ENCODE measurements at places on chromosomes 3 and 15.

DNA sequence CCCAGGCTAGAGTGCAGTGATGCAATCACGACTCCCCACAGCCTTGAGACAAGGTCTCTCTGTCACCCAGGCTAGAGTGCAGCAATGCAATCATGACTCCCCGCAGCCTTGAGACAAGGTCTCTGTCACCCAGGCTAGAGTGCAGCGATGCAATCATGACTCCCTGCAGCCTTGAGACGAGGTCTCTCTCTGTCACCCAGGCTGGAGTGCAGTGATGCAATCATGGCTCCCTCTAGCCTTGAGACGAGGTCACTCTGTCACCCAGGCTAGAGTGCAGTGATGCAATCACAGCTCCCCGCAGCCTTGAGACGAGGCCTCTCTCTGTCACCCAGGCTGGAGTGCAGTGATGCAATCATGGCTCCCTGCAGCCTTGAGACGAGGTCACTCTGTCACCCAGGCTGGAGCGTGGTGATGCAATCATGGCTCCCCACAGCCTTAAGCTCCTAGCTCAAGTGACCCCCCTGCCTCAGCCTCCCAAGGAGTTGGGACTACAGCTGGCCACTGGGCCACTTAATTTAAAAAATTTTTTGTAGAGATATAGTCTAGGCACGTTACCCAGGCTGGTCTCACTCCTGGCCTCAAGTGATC, 26.1 kb downstream of the TFRC start:
- DNase-seq = peak; percentile 15

DNA sequence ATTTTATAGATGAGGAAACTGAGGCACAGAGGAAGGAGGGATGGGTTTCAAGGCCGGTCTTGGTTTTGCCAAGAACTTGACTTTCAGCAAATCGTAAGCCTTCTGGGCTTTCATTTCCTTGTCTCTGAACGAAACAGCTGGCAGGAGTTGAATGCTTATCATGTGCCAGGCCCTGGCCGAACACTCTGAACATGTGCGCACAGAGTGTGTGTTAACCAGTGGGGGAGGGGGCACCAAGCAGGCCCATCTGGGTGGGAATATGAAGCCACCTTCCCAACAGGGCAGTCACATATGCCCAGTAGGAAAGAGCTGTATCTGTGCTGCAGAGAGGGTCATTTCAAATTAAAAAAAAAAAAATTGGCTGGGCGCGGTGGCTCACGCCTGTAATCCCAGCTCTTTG, 29.3 kb downstream of the ZNF710 start:
- no peak for DNase-seq

DNA sequence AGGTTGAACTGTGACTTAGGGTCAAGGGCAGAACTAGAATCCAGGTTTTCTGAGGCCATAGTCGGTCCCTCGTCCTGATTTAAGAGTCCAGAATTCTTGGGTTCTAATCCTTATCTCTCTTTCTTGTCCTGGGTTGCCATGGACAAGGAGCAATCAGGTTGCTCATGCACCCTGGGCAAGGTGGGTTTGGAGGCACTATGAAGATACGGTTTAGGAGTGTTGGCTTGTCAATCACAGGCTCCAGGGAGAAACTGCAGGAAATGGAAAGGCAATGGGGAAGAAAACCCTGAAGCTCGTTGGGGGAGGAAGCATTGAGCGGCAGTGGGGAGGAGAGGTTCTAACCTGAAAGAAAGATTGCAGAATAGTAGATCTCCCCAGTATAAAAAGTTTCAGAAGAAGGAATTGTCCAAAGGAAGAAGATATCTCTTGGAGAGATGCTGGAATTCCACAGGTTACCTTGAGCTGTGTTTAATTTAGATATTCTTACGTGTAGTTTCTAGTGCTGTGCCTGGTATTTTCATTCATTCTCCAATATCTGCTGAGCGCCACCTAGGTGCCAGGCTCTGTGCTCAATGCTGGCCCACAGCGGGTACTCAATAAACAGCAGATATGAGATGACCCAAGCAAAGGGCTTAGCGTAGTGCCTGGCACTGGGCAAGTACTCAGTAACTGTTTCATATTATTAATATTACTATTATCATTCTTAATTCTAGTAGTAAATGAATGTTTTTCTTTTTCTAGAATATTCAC, 2.0 kb downstream of the ACAN start:
- no peak for DNase-seq

DNA sequence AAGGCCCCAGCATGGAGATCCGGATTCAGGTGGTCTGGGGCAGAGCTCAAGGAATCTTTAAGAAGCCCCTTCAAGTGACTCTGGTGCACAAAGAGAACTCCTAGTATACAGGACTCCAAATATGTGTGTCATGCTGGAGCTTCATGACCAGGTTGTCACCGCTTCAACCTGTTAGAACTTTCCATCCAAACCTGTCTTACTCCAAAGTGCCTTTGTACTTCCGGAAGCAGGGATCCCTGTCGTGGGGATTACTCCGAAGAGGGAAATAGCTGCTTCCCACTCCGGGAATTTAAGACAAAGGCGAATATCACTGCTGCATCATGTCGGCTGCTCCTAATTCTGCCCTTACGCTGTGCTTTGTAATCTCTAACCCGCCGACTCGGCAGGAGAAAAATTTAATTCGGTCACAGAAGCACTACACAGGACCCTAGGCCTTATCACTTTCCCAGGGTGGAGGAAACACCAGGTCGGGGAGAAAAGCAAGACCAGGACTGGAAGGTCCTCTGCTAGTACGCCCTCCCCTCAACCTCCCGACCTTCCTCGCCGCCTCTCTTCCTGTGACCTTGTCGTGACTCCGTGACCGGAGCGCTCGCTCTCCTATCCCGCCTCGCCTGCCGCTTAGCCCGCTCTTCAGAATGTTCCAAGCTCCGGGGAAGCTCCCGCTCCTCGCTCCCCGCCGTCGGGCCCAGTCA, 730 bp downstream of the HIGD1A start:
- DNase-seq = no peak

- DNase-seq = no peak
Observed at GRCh38 chr15:33182278-33182905, 12.1 kb downstream of the FMN1 start.

DNA sequence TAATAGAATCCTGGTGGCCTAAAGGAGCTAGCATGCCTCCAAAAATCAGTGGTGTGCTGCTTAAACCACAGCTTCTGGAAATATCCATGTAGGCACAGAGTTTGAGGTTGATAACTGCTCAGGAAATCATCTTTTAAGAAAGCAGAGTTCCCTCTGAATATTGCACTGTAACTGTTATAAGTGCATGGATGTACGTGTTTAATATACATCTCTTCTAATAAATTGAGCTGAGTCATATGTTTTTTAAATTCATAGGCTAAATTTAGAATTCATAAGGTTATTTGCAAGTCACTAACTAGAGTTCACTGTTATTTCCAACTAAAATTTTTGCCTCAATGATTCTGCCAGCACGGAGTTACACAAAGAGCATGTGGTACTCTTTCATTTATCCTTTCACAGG, 68.9 kb downstream of the MYH15 start:
- DNase-seq = peak; percentile 12

DNA sequence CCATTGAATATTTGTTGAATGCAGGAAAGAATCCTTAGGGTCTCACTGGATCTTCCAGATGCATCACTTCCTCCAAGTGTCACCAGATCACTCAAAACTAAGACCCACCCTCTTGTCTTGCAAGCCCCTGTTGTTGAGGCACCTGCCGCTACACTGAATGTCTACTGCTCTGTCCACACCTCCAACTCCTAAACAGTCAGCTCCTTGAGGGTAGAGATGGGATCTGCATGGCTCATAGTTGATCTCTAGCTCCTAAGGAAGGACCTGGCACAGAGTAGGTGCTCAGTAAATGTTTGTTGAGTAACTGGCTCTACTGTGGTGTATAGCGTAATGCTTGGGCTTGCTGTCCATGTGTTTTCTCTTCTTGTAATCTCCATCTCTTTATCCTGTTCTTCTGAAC, 8.8 kb downstream of the SLC6A20 start:
- no peak for DNase-seq

GRCh38 chr3:184372296-184372821, 5.6 kb downstream of the THPO start:
- no peak for DNase-seq

- DNase-seq = no peak
Observed at GRCh38 chr3:56415652-56416051, 52.6 kb downstream of the ERC2 start.

DNA sequence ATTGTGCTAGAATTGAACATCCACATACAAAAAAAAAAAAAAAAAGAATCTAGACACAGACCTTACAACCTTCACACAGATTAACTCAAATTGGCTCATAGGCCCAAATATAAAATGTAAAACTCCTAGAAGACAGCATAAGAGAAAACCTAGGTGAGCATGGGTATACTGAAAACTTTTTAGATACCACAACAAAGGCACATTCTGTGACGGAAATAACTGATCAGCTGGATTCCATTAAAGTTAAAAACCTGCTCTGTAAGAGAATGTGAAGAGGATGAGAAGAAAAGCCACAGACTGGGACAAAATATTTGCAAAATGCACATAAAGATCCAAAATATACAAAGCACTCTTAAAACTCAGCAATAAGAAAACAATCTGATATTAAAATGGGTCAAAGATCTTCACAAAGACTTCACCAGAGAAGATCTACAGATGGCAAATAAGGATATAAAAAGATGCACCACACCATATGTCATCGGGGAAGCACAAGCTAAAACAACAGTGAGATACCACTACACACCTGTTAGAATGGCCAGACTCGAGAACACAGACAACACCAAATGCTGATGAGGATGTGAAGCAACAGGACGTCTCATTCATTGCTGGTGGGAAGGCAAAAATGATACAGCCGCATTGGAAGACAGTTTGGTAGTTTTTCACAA, 167.9 kb downstream of the PDE8A start:
- no peak for DNase-seq

DNA sequence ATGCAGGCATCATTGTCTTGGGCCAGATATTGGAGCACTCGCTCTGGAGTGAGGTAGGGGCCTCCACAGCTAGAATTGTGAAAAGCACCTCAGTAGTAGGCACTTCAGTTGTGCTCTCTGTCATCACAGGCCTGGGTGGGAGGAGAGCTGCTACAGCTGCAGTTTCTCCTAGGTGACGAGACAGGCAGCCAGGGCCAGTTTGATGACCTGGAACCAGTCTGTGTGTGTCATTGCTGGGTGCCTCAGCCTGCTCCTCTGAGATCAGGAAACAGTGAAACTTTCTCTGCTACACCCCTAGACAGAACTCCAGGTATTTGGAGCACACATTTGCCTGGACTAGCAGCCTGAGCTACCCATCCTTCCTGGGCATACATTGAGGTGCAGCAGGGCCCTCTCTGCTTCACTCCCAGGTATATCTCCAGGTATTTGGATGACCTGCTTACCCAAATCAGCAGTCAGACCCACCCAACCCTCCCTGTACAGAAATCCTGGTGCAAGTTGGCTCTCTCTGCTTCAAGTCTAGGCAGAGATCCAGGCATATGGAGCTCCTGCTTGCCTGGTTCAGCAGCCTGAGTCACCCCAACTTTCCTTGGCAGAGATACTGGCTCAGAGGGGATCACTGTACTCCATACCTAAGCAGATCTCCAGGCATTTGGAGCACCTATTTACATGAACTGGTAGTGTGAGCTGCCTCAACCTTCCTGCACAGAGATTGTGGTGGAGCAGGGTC, 54.3 kb upstream of the SGO1 start:
- no peak for DNase-seq

DNA sequence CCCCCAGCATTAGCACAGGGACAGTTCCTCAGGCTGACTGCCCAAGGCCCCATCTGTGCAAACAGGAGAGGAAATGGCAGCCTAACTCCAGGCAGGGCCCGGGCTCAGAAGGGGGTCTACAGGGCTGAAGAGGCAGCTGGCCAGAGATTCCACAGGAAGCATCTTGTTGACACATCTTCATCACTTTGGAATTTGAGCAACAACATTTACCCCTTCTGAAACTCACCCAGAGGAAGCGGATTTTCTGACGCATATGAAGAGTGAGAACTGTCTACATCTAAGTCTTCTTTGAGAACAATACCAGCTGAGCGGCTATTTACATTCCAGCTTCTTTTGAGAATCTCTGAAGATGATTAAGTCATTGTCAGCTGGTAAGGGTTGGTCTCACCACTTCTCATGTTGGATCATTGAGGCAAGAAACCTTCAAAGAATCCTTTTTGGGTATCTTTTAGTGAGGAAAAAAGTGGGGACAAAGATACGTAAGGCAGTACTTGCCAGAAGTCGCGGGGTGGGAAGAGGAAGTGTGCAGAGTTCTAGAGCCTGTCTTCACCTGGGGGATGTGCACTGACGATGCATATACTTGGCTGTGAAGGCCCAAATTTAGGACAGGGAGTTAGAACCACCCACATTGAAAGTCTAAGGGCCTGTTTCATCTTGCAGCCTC, 25.4 kb upstream of the SRP14 start:
- peak; percentile 40 for DNase-seq

DNA sequence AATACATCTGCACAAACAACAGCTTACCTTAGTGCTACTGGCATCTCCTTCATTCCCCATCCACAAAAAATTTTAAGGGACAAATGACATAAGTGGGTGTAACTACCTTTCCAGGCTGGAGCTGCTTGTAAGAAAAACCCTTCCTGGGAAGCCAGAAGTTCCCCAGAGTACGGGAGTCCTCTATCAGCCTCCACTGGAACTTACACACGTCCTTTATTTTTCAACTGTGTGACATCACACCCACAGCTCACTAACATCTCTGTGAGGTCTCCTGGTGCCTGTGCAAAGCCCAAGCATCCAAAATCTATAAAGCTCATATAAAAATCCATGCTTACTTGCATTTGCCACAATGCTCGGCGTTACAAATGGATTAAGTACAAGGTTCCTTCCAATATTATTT, 27.6 kb downstream of the LRIG1 start:
- DNase-seq = peak; percentile 43

- no peak for DNase-seq
Observed at GRCh38 chr3:106033654-106034053, 164.8 kb upstream of the CBLB start.

GRCh38 chr3:132380920-132381319, 36.4 kb upstream of the DNAJC13 start:
- peak; percentile 21 for DNase-seq

- no peak for DNase-seq
Observed at GRCh38 chr15:78418686-78419085, 19.3 kb upstream of the IREB2 start.

DNA sequence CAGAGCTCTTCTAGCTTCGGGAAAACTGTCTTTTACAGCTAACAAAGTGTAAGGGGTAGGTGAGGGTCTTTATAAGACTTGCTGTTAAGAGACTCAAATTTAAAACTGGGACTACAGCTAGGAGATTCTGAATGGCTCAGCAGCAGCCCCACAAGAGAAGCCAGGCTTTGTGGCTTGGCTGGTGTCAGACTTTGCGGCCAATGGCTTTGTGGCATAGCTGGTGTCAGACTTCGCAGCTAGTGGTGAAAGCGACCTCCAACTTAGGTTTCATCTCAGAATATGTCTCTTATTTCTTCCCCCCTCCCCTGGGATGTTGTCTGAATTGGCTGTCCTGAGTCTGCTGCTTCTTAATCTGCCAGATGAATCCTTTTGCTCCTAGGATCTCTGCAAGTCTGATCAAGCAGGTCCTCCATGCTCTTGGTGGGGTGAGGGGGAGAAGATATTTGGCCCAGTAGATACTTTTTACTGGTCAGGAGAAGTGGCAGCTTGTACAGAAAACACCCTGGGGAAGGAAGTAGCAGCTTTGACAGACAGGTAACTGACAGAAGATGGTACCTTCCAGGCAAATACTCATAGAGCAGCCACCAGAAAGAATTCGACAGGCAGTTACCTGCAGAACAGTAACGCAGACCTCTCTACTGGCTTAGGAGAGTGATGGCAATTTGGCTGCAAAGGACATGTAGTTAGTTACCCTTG, 8.4 kb downstream of the BOC start:
- DNase-seq = no peak

- DNase-seq = peak; percentile 25
Observed at GRCh38 chr3:159840703-159841299, 147.8 kb upstream of the IL12A start.

GRCh38 chr3:47385796-47386195, 5.0 kb downstream of the PTPN23 start:
- peak; percentile 25 for DNase-seq

Data from fibroblast of mammary gland (primary cell).